ENCODE measurements at places on chromosomes 11 and 22.

GRCh38 chr11:64885367-64886286 lies 7.2 kb upstream of the EHD1 start:
- no peak for DNase-seq

- DNase-seq: no peak
Measured at GRCh38 chr11:73784080-73784634, 3.5 kb upstream of the MRPL48 start.

DNA sequence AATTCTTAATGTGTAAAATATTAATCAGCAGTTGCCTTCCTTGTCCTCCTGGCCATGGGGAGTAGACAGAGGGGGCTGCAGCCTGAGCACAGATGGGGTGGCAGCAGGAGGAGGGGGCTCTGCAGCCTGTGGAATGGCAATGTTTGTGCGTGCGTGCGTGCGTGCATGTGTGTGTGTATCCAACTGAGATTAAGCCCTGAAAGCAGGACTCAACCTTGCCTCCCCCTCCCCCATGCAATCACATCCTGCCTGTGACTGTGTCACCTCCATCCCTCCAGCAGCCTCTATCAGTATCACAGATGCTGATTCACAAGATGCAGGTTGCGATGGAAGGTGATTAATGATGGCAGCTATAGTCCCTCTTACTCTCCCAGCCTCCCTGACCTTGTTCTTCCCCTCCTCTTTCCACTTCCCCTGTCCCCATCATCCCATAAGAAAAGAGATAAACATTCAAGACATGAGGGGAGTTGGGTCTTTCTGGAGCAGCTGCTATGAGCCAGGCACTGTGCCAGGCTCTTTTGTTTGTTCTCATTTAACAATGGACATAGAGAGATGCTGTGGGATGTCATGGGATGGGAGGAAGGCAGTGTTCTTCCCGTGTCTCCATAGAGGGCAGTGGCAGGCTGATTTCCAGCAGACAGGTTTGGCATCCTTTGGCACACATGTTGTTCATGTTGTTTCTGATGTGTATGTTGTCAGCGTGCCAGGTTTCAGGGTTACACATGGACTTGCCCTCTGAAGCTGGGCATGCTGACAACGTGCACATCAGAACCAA lies 43.8 kb upstream of the NECTIN1 start:
- DNase-seq: no peak

- no peak for DNase-seq
Measured at GRCh38 chr11:28833169-28833568, 725.0 kb downstream of the METTL15 start.

GRCh38 chr11:91902312-91902711 lies 322.3 kb upstream of the FAT3 start:
- DNase-seq: no peak

- DNase-seq: no peak
Measured at GRCh38 chr11:106311531-106312230, 234.2 kb downstream of the AASDHPPT start.

DNA sequence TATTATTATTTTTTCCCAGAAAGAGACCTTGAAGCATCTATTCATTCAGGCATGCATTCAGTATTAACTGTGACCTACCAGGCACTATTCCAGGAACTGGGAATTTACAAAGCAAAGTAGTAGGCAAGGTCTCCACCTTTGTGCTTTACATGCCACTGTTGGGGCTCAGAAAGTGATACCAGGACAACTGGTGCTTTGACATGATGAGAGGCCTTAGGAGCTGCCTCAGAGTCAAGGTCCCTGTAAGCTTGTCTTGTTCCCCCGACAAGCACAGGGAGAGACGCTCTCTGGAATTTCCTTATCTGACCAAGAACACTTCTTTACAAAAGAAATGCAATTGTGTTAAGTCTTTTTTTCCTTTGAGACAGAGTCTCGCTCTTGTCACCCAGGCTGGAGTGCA lies 2.3 kb upstream of the HMOX1 start:
- DNase-seq: no peak

DNA sequence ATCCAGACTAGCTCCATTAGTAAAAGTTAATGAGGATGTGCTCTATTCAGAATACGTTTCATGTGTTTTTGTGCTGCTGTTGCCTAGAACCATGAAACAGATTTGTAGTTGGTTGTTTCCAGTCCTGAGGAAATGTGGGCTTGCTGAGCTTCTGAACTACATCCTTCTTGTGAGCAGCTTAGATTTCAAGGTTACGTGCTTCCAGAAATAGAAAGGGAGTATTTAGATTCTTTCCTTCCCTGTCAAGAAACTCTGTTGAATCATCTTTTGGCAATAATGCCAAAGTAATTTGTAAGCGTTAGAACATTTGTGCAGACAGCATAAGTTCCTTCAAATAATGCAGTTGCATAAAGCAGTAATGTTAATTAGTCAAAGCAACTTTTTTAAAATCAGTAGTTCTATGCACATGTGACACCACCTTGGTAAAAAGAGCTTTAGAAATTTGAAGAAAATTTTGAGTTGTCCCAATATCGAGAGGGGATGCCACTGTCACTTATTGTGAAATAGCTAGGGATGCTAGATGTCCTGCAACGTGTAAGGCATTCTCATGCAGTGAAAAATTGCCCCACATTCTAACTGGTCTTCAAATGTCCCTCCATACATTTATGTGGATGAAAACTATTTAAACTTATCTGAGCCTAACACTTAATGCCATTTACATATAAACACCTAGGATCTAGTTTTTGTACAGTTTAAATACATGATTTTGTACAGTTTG lies 169.6 kb downstream of the ETS1 start:
- no peak for DNase-seq

- DNase-seq: peak; percentile 2
Measured at GRCh38 chr11:118791961-118792569, 1.1 kb upstream of the DDX6 start.

DNA sequence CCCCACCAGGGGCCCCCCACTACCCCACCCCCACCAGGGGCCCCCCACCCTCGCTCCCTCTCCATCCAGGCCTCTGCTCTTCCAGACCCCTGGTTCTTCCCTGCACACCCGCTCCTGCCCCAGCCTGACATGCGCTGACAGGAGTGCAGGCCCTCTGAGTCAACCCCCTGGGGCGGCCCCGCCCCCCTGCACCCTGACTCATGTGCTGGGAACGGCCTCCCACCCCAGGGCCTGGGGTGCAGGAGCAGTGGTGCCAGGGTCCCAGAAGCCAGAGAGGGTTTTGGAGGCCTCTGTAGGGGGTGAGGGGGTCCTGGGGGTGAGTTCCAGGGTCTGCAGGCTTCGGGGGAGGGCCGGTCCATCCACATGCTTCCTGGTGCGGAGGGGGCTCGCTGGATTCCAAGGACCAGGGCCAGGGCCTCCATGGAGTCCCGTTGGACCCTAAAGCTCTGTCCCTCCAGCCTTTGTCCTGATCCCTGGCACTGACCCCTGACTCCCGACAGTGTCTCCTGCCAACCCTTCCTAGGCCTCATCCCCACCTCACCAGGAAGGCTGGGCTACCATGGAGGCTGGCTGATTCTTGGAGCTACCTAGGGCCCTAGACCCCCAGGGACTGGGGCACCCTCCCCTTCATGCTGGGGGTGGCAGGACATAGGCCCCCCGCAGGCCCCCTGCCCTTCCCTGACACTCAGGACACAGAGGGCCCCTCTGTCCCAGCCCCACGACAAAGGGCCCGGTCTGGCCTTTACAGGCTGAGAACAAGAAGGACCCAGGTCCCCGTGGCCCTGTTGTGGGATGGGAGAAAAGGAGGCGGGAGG lies 583 bp upstream of the PKP3 start:
- no peak for DNase-seq

DNA sequence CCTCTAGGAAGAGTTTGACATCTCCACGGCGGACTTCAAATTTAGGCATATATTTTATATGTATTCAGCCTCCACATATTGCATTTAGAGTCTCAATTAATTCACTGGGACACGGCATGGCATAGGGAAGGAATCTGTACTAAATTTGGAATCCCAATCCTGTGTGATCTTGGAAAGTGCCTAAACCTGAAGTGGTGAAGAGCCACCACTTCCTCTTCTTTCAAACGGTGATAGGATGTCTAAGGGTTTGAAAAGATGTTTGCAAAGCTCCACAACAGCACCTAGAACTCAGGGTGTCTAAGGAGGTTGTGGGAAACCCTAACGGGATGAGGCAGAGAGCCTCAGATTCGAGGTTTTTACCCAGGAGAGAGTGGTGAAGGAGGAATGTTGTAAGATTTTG lies 1.0 kb upstream of the L3MBTL2 start:
- no peak for DNase-seq

DNA sequence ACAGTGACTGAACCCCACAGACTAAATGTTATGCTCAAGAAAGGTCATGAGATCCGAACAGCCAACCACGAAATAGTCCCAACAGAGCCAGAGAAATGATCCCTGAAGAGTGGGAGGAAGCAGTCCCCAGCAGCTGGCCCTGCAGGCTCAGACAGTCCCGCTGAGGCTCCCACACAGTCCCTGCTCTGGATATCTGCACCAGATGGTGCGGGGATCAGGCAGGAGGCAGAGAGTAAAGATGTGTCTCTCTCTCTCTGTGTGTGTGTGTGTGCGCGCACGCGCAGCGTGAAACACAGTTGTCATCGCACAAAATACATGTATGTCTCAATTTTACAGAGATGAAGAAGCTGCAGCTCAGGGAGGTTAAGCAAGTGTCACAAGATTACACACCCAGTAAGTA lies 27.9 kb downstream of the GUCY1A2 start:
- DNase-seq: peak; percentile 6

GRCh38 chr22:30968015-30968923 lies at the start of gene MORC2:
Gene MORC2, minus strand, starts transcription at chr22:30968774. Its CDS starts 885 bp downstream, at chr22:30967889.
- no peak for DNase-seq

DNA sequence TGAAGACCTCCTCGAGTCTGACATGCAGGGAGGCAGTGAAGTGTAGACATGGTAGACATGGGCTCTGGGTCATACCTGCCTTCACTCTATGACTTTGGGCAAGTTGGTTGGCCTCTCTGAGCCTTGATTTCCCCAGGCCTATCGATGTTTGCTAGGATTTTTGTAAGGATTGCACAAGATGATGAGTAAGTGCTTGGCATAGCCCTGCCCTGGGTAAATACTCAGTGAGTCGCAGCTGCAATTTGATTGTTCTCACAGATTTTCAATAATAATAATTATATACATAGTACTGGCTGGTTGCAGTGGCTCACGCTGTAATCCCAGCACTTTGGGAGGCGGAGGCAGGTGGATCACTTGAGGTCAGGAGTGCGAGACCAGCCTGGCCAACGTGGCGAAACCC lies 18.1 kb downstream of the MCM5 start:
- DNase-seq: no peak

GRCh38 chr11:86800076-86800959 lies at the start of gene PRSS23:
Gene PRSS23, plus strand, starts transcription at chr11:86800542. Its CDS starts 7,102 bp downstream, at chr11:86807644.
- DNase-seq: peak; percentile 64

- no peak for DNase-seq
Measured at GRCh38 chr11:69398529-69399492, 82.7 kb upstream of the LINC01488 start.

GRCh38 chr22:20777420-20778177 lies 3.7 kb downstream of the SERPIND1 start:
- DNase-seq: no peak

DNA sequence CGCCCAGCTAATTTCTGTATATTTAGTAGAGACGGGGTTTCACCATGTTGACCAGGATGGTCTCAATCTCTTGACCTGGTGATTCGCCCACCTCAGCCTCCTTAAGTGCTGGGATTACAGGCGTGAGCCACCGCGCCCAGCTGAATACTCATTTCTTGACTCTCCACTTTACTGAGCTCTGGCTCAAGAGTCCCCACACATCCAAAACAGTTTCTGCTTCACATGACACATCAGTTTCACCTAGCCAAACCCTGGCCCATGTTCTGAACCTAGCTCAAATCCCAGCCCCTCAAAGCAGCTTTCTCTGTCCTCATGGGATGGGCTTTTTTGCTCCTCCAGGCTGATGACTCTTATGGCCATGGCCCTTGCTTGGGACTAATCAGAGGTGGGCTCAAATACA lies 9.8 kb downstream of the HYOU1 start:
- no peak for DNase-seq

DNA sequence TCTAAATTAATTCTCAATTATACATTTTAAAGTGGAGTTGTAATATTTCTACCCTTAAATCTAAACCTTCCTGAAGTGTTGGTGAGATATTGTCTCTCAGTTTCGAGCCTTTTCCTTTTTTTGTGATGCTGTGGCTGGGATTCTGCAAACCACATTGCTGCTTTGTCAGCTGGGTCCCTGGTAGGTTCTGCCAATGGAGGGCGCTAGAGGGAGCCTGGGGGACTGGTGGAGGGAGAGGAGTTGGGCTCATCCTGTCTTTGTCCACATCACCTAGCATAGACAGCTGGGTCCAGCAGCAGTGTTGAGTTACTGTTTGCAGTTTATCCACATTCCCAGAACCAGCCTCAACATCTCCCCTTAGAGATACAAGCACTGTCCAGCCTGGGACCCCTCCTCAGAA lies 41.0 kb downstream of the TRAF6 start:
- DNase-seq: no peak

All from SK-N-DZ (cell line).